ENCODE measurements at places on chromosomes 12 and 14. TPM values are rescaled to one million over a fixed set of nuclear protein-coding genes. Genes with fewer than 3 reads are reported as not detected.

GRCh38 chr14:58794993-58795762, 157.4 kb downstream of the DACT1 start:
- no peak for DNase-seq

GRCh38 chr12:65597527-65597926, 226.8 kb upstream of the HMGA2 start:
- DNase-seq = peak; percentile 34

DNA sequence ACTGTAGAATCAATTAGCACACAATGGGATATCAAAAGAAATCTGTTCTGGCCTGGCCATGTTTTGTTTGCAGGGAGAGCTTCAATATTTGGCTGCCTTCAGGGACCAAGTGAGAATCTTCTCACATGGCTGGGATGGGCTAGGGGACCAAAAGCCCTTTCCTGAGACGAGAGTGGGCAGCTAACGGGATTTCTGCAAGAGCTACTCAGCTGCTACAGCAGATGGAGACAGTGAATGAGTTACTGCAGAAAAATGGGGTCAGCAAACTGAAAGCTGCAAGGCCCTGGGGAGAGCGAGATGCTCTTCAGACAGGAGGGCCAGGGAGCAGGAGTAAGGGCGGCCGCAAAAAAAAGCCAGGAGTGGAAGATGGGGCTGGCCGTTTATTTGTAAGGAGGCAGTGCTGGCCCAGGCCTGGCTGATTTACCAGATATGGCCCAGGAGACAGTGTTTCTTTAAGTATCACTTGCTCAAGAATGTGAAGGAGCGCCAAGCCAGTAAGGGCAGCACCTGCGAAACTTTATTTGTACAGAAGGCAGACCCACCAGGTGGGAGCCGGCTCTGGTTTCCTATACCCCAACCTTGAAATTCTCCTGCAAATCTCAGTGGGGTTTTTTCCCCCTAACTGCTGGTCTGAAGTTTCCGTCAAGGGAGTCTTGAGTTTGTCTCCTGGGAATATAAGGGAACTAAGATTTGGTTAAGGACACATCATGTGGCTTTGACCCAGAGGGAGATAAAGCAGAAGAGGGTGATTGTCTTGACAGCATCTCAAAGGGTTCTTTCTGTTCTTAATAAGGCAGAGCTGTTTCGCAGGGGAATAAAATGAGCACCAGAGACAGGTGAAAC, 57.8 kb downstream of the SSH1 start:
- no peak for DNase-seq

GRCh38 chr14:100445436-100446088, 122.4 kb downstream of the SLC25A47 start:
- no peak for DNase-seq

DNA sequence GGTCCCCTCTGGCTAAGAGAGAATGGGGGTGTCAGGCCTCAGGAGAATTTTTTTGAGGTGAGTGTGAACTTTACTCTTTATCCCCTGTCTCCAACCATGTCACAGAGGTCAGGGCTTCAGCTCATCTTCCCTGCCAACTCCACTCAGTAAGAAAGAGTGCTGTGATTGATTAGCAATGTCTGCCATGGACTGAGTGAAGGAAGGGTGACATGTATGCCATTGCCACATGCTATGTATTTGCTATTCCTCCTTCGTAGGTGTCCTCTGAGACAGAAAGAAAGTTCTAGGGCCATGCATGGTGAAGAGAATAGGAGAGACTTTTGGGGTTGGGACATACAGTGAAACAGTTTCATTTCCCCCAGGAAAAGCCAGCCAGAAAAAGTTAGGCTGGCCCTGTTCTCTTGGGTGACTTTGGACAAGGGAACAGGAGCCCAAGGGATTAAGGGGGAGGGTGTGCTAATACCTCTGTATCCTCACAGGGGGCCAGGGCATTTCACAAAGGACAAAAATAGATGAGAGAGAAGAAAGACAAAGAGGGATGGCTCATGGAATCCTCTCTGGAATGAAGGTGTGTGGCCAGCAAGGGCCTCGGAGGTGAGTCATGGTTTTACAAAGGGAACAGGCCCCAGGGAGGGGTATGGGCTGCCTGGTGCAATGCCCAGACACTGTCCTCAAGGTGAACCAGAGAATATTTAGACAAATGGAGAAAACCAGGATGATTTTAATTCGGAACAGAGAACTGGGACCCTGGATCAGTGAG, 13.9 kb upstream of the MYL2 start:
- DNase-seq = peak; percentile 70

GRCh38 chr14:47345016-47345415, 330.4 kb downstream of the MDGA2 start:
- DNase-seq = no peak

- no peak for DNase-seq
Observed at GRCh38 chr12:132711080-132711843, 620 bp downstream of the PGAM5 start.

GRCh38 chr14:101557811-101558738, 3.2 kb upstream of the DIO3 start:
- no peak for DNase-seq

DNA sequence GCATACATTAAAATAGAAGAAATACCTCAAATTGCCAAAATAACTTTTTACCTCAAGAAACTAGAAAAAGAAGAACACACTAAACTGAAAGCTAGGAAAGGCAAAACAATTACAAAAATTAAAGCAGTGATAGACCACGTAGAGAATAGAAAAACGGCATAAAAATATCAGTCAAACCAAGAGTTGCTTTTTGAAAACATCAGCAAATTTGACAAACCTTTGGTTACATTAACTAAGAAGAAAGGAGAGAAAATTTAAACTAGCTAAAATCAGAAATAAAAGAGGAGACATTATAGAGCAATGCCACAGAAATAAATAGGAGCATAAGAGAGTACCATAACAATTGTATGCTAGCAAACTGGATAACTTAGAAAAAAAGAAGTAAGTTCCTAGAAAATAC, 553.8 kb downstream of the CCER1 start:
- DNase-seq = no peak

DNA sequence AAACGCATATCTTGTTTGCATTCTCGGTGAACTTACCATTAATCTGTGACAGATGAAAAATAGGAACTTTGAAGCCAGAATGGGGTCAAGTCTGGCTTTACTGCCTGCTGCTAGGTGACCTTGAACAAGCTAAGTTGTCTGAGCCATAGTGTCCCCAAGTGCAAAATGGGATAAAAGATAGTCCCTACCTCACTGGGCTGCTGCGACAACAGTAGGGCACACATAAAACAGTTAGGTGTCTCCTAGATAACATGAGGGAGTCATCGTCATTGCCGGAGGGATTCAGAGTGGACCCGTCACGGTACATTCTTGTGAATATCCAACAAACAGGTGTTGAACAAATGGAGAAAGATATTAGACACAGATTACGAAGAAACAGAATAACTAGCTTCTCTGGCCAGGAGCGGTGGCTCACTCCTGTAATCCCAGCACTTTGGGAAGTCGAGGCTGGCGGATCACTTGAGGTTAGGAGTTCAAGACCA, 71.2 kb downstream of the NINJ2 start:
- DNase-seq = no peak

DNA sequence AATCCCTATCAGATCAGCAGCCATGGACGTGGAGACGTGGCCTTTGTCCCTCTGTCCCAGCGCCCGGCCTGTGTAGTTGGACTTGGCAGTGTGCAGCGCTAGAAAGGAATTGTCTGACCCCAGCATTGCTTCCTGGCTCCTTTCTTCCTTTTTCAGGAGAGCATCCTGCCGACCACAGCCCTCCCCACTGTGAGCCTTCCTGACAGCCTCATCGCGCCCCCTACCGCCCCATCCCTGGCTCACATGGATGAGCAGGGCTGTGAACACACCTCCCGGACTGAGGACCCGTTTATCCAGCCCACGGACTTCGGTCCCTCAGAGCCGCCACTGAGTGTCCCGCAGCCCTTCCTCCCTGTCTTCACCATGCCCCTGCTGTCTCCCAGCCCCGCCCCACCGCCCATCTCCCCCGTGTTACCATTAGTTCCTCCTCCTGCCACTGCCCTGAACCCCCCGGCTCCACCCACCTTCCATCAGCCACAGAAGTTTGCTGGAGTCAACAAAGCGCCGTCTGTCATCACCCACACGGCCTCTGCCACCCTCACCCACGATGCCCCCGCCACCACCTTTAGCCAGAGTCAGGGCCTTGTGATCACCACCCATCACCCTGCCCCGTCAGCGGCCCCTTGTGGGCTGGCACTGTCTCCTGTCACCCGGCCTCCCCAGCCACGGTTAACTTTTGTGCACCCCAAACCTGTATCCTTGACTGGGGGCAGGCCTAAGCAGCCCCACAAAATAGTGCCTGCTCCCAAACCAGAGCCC, 40.6 kb downstream of the IL31 start:
- DNase-seq = no peak

GRCh38 chr14:68842298-68842697, 49.4 kb upstream of the ZFP36L1 start:
- no peak for DNase-seq

DNA sequence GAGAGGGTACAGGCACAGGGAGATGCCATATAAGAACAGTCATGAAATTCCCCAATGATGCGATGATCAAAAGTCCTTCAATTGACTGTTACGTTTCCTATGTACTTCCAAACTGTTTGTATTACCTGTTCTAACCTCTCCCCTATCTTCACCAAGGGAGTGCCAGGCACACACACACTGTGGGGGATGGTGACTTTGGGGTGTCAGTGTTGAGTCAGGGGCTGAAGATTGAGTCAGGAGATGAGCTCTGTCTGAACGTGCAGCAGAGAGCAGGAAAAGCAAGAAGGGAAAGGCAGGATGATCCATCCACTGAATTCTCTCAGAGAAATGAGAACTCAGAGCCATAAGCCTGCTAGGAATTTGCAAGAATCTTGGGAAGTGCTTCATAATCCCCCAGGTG, 153.4 kb downstream of the EFCAB11 start:
- no peak for DNase-seq

DNA sequence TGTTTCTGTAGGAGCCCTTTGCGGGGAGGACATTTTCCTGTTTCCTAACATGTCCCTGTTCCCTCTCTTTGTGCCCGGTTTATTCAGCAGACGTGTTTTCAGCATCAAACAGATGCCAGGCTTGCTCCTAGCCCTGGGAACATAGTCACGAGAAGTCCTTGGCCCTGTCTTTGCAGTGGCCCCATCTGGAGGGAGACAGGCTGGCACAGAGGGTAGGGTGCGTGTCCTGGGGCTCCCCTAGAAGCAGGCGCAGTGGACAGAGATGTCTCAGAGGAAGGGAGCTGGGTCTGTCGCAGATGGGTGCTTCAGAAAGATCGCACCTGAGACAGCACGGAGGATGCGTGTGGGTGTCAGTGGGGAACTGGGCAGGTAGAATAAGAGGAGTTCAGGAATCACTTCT, 75.0 kb upstream of the DYNC1H1 start:
- DNase-seq = no peak

DNA sequence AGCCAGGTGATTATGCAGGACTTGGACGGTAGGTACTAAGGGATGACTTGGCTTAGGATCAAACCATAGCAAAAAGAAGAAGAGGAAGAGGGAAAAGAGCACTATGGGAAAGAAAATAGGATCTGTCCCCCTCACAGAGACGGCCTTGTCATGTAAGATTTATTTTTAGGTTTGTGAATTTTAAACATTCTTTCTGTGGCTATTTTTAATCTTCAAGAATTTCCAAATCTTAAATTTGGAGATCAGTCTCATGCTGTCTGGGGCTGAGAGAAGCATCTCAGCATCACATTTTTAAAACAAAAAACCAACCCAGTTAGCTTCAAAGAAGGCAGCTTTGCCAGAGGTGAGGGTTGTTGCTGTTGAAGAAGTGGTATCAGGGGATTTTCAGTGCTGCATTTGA, 52.6 kb upstream of the STRN3 start:
- no peak for DNase-seq

DNA sequence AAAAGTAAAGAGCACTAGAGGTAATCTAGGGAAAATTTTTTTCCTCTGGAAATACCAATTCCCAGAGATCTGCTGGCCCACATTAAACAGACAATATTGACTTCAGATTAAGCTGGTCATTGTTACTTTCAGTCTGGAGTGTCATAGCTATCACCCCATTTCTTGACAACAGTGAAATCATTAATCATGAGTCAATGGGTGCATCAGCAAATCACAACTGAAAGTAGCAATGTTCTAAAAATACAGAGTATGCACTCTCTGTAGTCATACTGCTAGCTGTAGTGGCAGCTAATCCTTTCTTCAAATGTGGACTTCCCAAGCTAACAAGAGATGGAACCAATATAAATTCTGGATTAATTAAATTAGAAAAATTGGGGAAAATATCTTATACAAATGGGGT, 129.9 kb downstream of the CPNE8 start:
- no peak for DNase-seq

GRCh38 chr12:86139671-86140070, 116.5 kb downstream of the MGAT4C start:
- no peak for DNase-seq

DNA sequence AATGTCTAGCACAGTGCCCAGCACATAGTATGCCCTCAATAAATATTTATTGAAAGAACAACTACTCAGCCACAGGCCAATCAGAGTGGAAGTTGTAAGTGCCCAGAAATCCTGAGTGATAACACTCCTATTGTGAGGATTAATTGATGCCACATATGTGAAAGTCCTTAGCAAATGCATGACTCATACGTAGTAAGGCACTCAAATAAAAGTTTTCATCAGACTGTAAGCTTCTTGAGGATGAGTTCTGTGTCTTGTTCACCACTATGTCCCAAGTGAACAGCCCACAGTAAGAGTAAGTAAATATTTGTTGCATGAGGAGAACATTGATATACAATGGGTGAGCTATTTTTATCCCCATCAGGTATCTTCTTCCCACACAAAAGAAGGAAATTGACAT, 24.7 kb upstream of the ANO6 start:
- peak; percentile 23 for DNase-seq

GRCh38 chr14:49796025-49796424, 28.1 kb downstream of the KLHDC2 start:
- DNase-seq = no peak

DNA sequence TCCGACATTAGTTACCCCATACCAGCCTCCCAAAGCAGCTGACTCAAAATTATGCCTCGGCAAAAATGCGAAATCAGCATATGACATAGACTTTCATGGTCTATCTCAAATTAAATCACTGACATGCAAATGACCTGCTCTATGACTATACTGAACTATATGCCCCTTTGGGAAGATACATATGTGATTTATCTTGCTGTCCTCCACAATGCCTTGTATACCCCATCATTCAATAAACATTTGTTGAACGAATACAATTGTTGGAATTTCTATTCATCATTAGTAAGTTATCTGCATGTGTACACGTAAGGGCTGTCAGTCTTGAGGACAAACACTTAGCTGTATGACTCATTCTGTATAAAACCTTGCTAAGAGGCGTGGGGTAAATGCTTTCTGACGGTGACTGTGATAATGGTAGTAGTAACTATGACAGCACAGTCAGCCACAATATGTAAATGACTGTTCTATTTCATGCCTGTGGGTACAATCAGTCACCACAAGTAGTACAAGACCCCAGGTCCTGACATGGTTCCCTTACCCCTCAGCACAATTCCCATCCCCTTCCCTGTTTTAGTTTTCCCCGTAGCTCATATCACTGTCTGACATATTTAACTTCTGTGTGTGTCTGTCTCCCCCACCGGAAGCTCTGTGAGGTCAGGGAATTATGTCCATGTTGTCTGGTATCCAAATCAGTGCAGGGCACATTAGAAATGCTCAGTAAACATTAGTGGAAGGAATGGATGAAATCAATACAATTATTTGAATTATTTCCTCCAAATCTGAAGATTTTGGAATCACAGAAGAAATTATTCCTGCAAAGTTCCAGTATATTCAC, 42.8 kb downstream of the STXBP6 start:
- DNase-seq = peak; percentile 66

Gene ACSS3
- total RNA-seq = not detected

Gene SAMD4A
- total RNA-seq = 2.3 TPM

Gene CLEC6A
- not detected for total RNA-seq

Gene ARG2
- 2.9 TPM for total RNA-seq

Gene AICDA
- not detected for total RNA-seq

Gene FAM186B
- 0.05 TPM for total RNA-seq

Gene SSPN
- total RNA-seq = 0.93 TPM

Measured in A172 (cell line).